ENCODE measurements at places on chromosomes 12 and 14.

DNA sequence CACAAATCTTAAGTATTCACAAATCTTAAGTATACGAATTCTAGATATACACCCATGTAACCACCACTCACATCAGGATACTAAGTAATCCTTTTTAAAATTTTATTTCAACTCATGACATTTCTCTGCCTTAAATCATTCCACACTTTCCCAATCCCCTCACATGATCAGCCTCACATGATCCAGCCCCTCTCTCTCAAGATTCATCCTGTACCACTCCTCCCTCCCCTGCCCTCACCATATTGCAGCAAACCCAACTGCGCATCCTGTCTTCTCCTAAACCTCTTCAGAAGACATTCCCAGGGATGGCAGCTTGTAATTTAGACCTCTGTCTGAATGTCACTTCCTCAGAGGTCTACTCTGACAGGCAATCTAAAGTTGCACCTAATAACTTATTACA, 1.7 kb upstream of the EIF4B start:
- DNase-seq = no peak

- DNase-seq = no peak
These were observed 11.6 kb upstream of the HECTD1 start for GRCh38 chr14:31219169-31219568.

DNA sequence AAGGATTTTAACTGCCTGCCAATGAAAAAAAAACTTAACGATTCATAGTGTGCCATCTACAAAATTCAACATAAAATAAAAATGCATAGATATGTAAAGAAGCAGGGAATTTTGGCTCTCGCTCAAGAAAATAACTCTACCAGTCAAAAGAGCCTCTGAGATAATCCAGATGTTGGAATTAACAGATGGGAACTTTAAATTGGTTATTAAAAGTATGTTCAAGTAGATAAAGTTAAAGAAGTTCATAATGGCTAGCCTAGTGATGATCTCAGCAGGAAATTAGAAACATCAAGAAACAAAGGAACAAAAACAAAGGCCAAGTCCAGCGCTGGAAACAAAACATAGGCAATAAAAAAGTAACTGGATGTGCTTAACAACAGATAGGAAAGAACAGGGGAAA, 23.1 kb downstream of the PIK3C2G start:
- no peak for DNase-seq

DNA sequence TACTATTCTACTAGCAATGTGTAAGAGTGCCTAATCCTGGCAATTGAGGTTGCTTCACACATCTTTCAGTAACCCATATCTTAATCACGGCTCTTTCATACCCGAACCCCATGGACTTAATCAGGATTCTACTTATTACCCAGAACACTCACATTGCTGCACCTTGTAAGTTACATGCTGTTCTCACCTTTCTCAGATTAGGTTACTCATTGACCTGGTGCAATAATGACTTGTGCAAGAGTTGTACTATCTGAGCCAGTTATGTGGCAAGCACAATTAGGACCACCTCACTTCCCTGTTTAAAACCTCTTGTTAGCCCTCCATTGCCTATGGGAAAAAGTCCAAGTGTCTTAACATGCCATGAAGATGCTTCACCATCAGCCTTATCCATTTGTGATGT, 306.7 kb upstream of the E2F7 start:
- no peak for DNase-seq

GRCh38 chr12:105761075-105761474, 377.7 kb downstream of the NUAK1 start:
- DNase-seq = no peak

GRCh38 chr12:40226705-40227104, 1.9 kb downstream of the LRRK2 start:
- DNase-seq = peak; percentile 53

GRCh38 chr14:24880689-24881088, 169.3 kb downstream of the STXBP6 start:
- no peak for DNase-seq

DNA sequence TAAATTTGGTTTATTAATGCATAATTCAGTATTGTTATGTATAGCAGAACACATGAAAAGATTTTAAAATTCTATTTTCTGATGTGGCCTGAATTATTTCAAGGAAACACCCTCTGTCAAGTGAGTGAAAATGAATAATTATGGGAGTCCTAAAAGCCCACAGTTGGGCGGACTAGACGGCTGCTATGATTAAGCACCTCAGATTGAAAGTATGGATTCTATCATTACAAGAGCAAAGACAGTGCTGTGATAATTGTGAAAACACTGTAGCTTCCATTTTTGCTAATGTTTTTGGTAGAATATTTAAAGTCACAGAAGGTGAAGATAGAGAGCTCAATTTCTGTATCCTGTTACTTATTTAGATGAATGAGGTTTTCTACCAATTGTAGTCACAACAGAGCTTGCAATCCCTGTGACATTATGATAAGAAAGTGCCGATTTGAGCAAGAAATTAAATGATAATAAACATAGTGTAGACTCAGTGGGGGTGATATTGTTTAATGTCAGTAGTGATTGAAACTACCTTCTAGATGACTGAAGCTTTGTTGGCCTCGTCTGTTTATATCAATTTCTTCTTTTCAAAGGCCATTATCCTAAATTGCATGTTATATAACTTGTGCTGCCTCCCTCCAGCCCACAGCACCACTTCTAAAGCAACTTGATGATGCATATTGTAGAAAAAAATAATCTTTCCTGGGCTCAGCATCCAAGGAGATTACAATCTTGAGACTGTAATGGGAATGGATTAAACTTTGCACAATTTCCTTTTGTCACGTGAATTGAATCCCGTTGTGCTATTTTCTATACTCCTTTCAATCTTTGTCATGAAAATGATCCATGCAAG, 359.8 kb downstream of the BTG1 start:
- DNase-seq = no peak

DNA sequence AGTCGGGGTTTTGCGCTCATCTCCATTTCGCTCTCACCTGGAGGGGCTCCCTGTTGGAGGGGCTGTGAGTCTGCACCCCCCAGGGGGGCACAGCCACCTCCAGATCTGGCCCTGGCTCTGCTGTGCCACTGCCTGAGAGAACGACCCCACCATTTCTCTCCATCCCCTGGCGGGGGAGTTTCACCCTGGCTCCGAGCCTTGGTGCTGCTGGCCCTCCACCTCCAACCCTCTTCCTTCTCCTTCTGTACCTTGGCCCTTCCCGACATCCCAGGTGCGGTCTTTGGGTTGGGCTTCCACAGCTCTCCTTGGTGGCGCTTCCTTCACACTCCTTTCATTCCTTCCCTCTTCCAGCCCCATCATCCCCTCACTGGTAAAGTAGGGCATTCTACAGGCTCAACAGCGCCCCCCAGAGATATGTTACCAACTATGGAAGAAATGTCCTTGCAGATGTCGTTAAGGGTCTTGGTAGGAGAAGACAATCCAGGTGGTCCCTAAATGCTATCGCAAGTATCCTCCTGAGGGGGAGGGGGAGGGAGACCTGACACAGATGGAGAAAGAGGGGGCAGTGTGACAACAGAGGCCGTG, 16.3 kb downstream of the SERPINA1 start:
- no peak for DNase-seq

GRCh38 chr14:33922125-33922524, 28.7 kb downstream of the EGLN3 start:
- no peak for DNase-seq

DNA sequence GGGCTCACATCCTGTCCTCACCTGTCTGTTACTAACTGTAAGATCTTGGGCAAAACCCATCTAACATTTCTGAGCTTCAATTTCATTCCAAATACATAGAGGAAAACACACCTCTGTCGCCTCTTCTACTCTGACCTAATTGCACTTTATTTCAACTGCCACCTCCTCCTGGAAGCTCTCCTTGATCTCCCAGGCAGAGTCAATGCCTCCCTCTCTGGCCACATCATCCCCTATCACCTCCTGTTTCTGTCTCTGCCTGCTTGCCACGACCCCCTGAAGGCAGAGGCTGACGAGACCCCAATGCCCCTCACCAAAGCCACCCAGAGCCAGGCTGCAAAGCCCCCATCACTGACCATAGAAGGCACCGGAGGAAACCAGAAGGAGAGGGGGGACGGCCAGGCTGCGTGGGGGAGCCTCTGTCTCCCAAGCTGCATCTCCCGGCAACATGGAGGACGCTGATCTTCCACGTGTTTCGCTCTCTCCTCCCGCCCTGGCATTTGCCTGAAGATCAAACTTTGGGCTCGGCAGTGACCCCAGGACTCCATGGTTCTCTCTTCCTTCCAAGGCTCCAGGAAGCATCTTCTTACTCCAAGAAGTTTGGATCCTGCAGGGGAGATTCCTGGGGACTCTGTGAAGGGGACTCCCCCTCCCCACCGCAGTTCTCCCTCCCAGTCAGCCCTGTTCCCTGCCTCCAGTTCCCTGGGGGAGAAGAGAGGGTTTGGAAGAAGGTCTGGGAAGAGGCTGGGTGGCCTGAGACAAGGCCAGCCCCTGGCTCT, 50.1 kb upstream of the BCL11B start:
- DNase-seq = no peak

- DNase-seq = no peak
These were observed 19.8 kb upstream of the PZP start for GRCh38 chr12:9227950-9228349.

DNA sequence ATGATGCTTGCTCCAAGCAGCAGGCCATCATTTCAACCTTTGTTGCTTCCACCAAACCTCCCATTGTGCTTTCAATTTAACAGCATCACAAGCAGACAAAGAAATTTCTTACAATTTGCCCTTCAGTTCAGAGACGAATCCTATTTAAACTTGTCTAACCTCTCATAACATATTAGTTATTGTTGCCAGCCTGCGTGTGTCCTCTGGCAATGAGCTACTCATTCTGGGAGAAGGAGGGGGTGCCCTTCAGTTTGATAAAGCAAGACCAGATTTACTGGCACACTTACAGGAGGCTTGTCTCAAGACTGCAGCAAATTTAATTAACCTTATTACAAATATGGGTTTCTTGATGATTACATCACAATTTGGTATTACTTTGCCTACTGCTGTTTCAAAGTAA, 203.6 kb upstream of the SOX5 start:
- DNase-seq = no peak

- DNase-seq = peak; percentile 81
These were observed 37.7 kb upstream of the TXNRD1 start for GRCh38 chr12:104177663-104178501.

GRCh38 chr14:92960706-92961566, 38.0 kb downstream of the CHGA start:
- peak; percentile 21 for DNase-seq

DNA sequence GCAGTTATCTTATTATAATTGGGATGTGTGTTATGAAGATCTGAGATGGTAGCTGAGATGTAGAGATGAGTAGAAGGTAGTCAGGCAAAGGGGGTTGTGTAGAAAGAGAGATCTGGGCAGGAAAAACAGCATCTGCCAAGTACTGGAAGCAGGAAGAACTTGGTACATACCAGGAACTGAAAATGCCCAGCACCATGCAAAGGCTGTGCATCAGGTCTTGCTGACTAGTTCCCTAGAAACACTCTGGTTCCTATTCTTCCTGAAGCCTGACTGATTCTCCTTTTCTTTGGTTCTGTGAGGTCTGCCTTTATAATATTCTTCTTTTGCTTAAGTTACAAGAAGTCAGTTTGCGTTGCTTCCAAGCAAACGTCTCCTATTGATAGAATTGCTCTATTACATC, 6.7 kb upstream of the NFATC4 start:
- no peak for DNase-seq

DNA sequence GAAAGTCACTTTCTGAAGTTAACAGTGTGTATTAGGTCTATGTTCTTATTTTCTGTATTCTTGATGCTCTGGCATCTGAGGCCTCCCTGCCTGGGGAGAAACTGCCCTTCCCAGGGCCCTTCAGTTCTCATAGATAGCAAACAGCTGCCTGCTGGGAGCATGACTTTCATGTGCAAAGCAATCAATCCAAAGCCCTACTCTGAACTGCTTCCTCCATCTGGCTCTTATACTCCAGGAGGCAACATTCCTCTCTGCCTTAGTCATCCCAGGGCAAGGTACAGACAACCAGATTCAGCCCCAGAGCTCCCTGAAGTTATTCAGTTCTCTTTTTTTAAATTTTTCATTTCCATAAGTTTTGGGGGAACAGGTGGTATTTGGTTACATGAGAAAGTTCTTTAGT, 41.7 kb upstream of the RIN3 start:
- peak; percentile 89 for DNase-seq

DNA sequence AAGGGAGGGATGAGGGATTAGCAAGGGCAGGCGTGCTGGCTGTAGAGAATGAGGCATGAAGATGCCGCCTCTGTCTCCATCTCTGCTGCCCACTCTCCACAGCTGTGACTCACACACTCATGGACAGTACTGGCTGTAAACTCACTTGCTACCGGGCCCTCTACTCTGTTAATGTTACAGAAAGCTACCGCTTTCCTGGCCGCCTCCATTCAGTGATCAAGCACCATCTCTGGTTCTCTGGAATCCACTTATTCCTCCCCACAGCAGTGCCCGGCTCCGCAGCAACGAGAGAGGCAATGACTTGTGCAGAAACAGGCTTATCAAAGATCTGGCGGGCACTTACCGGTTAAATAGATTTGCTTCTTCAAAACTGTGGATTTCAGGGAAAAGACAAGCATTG, 34.8 kb downstream of the AMN start:
- DNase-seq = no peak

GRCh38 chr12:121057794-121058193, 18.7 kb upstream of the OASL start:
- DNase-seq = no peak

- DNase-seq = no peak
These were observed 35.3 kb downstream of the PITPNM2 start for GRCh38 chr12:123115409-123116121.

DNA sequence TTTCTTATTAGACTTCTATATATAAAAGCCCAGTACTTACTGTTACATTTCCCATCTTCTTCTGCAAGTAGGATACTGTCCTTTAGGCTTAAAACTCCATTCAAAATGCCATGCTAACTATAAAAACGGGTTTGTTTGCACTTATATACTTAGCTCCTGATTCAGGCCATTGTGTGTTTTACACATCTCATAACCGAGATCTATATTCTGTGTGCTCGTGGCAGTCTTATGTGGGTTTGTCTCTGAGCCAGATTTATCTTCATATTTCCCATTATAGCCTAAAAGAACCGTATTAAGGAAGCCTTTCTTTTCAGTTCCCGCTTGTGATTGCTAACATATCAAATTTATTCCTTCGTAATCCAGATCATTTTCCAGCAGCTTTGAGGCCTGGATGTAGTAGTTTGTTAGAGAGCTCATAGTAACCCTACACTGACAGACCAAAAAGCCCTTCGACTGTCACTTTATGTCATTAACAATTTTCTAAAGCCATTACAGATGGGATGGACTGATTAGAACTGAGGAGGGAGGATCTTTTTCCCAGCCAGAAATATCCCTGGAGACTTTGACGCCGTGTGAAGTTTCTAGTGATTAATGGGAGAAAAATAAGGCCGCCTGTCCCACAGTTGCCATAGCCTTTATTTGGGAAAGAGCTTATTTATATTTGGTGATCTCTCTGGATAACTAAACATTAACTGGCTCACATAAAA, 508.5 kb downstream of the FOXG1 start:
- DNase-seq = no peak

GRCh38 chr14:74792249-74793039, 29.3 kb downstream of the YLPM1 start:
- DNase-seq = no peak
